ENCODE measurements at places on chromosomes 2 and 18. TPM values are rescaled to one million over a fixed set of nuclear protein-coding genes. Genes with fewer than 3 reads are reported as not detected.
A peak's percentile ranks its signal among the peaks of the same experiment; 100 is the strongest.

PREPL gene
- 38.4 TPM for total RNA-seq

LIMS4 gene
- 0.47 TPM for total RNA-seq

DLGAP1 gene
- total RNA-seq, result 13.6 TPM

METTL4 gene
- total RNA-seq, result 15.4 TPM

FHOD3 gene
- 21.2 TPM for total RNA-seq

DNA sequence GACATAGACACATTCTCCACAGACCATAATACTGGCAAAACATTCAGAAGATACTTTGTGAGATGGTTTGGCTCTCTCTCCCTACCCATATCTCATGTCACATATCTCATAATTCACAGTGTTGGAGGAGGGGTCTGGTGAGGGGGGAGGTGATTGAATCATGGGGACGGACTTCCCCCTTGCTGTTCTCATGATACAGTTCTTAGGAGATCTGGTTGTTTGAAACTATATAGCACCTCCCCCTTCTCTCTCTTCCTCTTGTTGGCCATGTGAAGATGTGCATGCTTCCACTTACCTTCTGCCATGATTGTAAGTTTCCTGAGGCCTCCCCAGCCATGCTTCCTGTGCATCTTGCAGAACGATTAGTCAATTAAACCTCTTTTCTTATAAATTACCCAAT lies 61.1 kb downstream of the HK2 start:
- no peaks in the 10 kb centered on the region for H3K27me3 ChIP-seq
- peaks cover 7% of the 10 kb centered on the region for H3K4me1 ChIP-seq
- no peak overlapping the region for H3K4me3 ChIP-seq
- no peak overlapping the region for H3K27ac ChIP-seq
- H3K36me3 ChIP-seq, result peaks cover 12% of the 10 kb centered on the region

GRCh38 chr2:60513996-60514395 lies 39.5 kb downstream of the BCL11A start:
- no peak overlapping the region for H3K27ac ChIP-seq
- H3K4me1 ChIP-seq, result no peaks in the 10 kb centered on the region
- H3K36me3 ChIP-seq, result no peaks in the 10 kb centered on the region
- peaks cover 4% of the 10 kb centered on the region for H3K27me3 ChIP-seq
- no peak overlapping the region for H3K4me3 ChIP-seq
- DNase-seq, result no peak

DNA sequence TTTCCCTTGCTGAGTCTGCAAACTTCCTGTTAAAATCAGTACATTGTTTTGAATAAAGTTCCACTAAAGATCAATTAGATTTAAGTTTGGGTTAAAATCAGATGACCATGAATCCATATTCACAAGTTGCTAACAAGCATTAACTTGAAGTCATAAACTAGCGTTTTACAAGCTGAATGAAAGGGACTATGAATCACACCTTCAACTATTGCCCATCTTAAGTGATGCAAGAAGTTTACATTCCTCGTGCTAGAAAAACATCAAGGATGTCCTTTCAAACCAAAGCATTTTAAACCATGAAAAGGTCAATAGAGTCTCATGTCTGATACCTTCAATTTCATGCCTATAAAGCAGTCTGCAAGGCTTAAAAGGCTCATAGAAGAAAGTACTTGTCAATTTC lies 257.2 kb upstream of the SYT4 start:
- no peak overlapping the region for H3K27ac ChIP-seq
- no peaks in the 10 kb centered on the region for H3K36me3 ChIP-seq
- no peak for DNase-seq
- H3K4me3 ChIP-seq, result no peak overlapping the region
- no peaks in the 10 kb centered on the region for H3K27me3 ChIP-seq

GRCh38 chr2:225867071-225867470 lies 467.6 kb downstream of the NYAP2 start:
- no peak overlapping the region for H3K27ac ChIP-seq
- H3K36me3 ChIP-seq, result no peaks in the 10 kb centered on the region
- H3K4me1 ChIP-seq, result no peaks in the 10 kb centered on the region
- H3K27me3 ChIP-seq, result no peaks in the 10 kb centered on the region
- H3K4me3 ChIP-seq, result no peak overlapping the region

- DNase-seq, result no peak
- H3K4me1 ChIP-seq, result no peaks in the 10 kb centered on the region
- H3K27me3 ChIP-seq, result no peaks in the 10 kb centered on the region
- no peaks in the 10 kb centered on the region for H3K36me3 ChIP-seq
- H3K4me3 ChIP-seq, result no peak overlapping the region
Observed at GRCh38 chr2:45412754-45413379, 198.2 kb downstream of the SRBD1 start.

DNA sequence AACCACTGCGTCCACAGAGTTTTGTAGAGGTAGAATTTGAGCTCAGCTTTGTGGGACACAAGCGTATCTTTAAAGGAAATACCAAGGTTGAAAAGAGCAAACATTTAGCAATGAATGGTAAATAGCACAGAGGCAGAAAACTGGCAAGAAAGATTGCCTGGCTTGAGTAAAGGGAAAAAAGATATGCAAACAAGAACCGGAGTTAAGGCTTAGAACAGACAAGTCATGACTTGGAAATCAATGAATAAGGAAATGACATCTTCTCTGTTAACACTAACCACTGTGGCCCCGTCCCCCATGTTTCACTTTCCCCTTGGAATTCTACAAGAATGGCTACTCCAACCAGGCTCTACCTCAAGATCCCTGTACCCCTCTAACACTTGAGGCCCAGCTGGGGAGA lies 3.8 kb downstream of the STAM2 start:
- H3K36me3 ChIP-seq, result no peaks in the 10 kb centered on the region
- H3K4me1 ChIP-seq, result peaks cover 2% of the 10 kb centered on the region
- DNase-seq, result no peak
- H3K27me3 ChIP-seq, result peaks cover 7% of the 10 kb centered on the region

DNA sequence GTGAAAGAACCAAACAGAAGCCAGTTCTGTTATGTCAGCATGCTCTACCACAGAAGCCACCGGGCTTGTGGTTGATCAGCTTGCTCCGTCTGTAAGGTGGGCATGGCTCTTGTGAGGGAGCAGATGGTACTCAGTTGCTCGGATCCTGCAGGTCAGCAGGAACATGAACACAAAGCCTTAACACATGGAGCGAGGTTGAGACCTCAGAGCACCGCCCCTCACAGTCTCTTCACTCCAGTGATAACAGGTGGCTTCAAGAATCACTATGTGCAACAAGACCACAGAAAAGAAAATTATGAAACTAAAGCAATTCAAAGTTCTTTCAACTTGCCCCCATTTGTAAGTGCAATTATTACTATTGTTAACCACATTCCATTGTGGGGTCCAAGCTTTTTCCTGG lies 72.1 kb downstream of the OSBPL6 start:
- no peaks in the 10 kb centered on the region for H3K27me3 ChIP-seq
- no peak for DNase-seq
- no peak overlapping the region for H3K4me3 ChIP-seq

- H3K4me3 ChIP-seq, result peak overlapping the region; percentile 71
- peaks cover 8% of the 10 kb centered on the region for H3K4me1 ChIP-seq
- H3K36me3 ChIP-seq, result no peaks in the 10 kb centered on the region
- H3K27me3 ChIP-seq, result peaks cover 5% of the 10 kb centered on the region
Observed at GRCh38 chr18:70288171-70288850, 534 bp upstream of the SOCS6 start.

GRCh38 chr2:83238111-83238510 lies 1221.0 kb downstream of the SUCLG1 start:
- H3K36me3 ChIP-seq, result no peaks in the 10 kb centered on the region
- no peaks in the 10 kb centered on the region for H3K27me3 ChIP-seq
- no peak overlapping the region for H3K27ac ChIP-seq
- no peak for DNase-seq

- H3K27ac ChIP-seq, result no peak overlapping the region
- no peak overlapping the region for H3K4me3 ChIP-seq
Observed at GRCh38 chr2:167333245-167333644, 445.0 kb downstream of the XIRP2 start.

DNA sequence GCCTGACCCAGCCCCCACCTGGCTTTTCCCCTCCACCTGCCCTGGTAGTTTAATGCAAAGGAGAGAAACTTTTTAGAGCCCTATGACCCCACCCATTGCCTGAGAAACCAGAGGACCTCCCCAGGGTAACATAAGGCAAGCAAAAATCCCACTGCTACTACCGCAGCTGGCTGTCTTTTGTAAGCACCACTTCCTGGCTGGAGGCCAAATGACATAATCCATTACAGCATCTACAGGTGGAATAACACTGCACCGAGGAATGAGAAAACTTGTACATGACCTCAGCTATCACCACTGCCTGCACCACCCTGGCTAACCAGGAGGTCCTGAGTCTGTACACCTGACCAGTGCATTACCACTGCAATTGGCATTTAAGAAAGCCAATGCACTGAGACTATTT lies 149.6 kb upstream of the GALNT5 start:
- peaks cover 8% of the 10 kb centered on the region for H3K36me3 ChIP-seq
- H3K27ac ChIP-seq, result no peak overlapping the region
- no peaks in the 10 kb centered on the region for H3K27me3 ChIP-seq
- no peak for DNase-seq
- no peaks in the 10 kb centered on the region for H3K4me1 ChIP-seq

GRCh38 chr2:29531626-29532025 lies 389.8 kb downstream of the ALK start:
- no peak overlapping the region for H3K4me3 ChIP-seq
- DNase-seq, result no peak
- peaks cover 20% of the 10 kb centered on the region for H3K27me3 ChIP-seq
- no peak overlapping the region for H3K27ac ChIP-seq
- peaks cover 24% of the 10 kb centered on the region for H3K4me1 ChIP-seq
- H3K36me3 ChIP-seq, result no peaks in the 10 kb centered on the region

DNA sequence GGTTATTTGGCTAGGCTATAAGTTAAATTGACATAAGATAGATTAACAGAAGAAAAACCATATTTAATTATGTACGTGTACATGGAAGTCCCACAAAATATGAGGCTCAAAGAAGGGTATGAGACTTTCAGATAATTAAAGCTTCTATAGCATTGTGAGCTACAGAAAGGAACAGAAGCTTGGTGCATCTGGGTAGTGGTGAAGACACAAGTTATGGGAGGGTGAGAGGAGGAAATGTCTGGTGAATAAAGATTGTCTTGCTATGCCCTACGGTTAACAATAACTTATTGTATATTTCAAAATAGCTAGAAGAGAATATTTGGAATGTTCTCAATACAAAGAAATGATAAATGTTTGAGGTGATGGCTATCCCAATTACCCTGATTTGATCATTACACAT lies 6.8 kb upstream of the FAM124B start:
- no peaks in the 10 kb centered on the region for H3K27me3 ChIP-seq
- H3K4me1 ChIP-seq, result no peaks in the 10 kb centered on the region
- no peak for DNase-seq
- no peak overlapping the region for H3K27ac ChIP-seq
- H3K36me3 ChIP-seq, result peaks cover 5% of the 10 kb centered on the region

GRCh38 chr2:118683460-118683859 lies 164.0 kb downstream of the EN1 start:
- H3K4me3 ChIP-seq, result no peak overlapping the region
- no peaks in the 10 kb centered on the region for H3K4me1 ChIP-seq
- H3K27ac ChIP-seq, result no peak overlapping the region
- no peak for DNase-seq
- H3K27me3 ChIP-seq, result peaks cover 2% of the 10 kb centered on the region

DNA sequence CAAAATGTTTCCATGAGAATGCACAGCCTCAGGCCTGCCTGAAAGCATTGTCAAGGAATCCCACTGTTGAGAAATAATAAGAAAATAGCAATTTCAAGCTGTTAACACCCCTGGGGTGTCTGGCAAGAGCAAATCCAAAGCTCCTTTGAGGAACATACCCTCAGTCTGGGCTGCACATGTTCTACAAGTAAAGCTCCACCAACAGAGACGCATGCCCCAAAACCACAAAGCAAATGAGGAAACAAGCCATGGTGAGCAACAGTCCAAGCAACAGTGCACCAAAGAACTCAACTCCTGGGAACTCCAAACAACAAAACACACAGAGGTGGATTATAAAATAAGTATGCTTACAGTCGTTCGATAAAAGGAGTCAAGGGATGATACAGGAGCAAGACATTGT lies 40.3 kb downstream of the CYP27C1 start:
- H3K4me3 ChIP-seq, result no peak overlapping the region
- no peaks in the 10 kb centered on the region for H3K36me3 ChIP-seq
- no peak for DNase-seq
- peaks cover 15% of the 10 kb centered on the region for H3K4me1 ChIP-seq
- no peak overlapping the region for H3K27ac ChIP-seq

DNA sequence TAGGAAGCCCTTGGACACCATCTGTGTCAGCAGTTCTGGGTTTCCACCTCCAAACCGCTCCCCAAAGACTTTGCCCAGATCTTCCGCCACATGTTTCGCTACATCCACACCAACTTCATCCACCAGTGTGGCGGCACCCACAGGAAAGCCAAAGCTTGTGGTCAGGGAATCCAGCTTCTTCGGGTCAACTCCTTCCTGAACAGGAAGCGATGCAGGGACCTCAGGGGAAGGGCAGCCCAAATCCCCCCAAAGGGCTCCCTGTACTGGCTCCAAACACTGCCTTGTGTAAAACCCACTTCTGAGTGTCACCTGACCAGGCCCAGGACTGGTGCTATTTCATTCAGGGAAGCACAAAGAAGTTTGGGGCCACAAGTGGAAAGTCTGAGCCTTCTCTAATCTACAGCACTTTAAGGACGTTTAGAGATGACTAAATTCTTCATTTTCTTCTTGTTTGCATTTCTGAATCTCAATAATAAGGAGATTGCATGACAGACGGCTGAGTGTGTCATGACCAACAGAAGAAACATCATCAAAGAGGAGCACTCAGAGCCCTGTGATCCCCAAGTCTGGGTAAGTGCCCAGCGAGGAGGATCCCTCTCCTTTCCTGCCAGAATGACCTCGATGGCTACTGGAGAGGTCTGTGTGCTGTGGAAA lies 20.8 kb downstream of the GAREM2 start:
- no peak overlapping the region for H3K4me3 ChIP-seq
- H3K36me3 ChIP-seq, result no peaks in the 10 kb centered on the region
- no peak for DNase-seq
- peaks cover 5% of the 10 kb centered on the region for H3K27me3 ChIP-seq
- no peak overlapping the region for H3K27ac ChIP-seq
- no peaks in the 10 kb centered on the region for H3K4me1 ChIP-seq

DNA sequence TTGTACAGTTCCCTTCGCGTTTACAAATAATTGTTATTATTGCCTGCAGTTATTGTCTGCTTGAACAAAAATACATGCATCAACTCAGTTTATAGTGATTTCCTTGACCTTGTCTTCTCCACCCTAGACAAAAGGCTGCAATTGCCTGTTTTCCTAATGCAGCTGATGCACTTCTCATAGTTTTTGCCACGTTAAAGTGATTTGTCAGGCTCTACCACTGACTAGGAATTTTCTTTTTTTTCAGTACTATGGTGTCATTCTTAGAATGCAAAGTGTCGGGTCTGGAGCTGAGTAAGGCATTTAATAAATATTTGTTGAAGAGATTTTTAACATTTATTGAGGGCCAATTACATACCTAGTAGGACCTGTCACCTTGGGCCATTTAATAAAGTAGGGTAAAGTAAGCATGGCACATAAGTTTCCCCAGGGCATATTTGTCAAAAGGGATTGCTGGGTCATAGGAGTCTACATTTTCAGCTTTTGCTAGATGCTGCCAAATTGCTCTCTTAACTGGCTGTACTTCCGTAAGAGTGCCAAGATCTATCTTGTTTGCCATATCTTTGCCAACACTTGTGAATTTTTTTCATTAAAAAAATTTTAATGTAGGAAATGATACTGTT lies 24.1 kb downstream of the ACSL3 start:
- H3K27ac ChIP-seq, result no peak overlapping the region
- no peaks in the 10 kb centered on the region for H3K36me3 ChIP-seq
- H3K4me3 ChIP-seq, result no peak overlapping the region
